ENCODE measurements at places on chromosomes 4 and X.

DNA sequence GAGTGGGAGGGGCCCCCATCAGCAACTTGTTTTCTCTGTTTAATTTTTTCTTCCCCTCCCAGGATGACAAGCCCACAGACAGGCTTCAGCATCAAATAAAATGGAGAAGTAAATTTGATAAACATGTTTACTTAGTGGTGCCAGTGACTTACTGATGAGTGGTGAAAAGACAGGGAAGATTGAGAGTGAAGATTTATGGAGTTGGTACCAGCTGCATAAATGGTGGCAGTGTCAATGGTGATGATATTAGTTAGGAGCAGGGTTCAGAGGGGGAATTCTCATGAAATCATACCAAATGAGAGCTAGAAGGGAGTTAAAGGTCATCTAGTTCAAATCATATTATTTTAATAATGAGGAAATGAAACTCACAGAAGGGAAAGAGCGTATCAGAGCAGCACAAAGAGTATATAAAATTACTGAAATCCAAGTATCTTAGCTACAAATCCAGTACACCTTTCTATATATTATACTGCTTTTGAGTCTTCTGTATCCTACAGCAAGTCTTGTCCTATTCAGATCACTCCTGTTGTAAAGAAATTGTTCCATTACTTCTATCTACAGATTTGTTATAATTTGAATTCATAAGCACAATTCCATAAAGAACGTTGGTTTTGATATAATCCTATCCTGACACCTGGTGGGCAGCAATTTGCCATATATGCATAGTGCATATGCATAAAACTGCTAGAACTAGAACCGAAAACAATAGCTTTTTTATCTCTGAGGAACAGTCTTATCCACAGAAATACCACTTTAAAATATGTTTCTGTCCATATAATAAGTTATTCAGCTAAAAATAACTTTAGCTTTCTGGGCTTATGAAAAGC is 5.0 kb downstream of the P2RY10 start:
- DNase-seq, result no peak

GRCh38 chr4:32841217-32841616 is 2121.0 kb downstream of the PCDH7 start:
- DNase-seq, result no peak

- no peak for DNase-seq
Measured at GRCh38 chrX:38277136-38277535, 50.2 kb downstream of the RPGR start.

DNA sequence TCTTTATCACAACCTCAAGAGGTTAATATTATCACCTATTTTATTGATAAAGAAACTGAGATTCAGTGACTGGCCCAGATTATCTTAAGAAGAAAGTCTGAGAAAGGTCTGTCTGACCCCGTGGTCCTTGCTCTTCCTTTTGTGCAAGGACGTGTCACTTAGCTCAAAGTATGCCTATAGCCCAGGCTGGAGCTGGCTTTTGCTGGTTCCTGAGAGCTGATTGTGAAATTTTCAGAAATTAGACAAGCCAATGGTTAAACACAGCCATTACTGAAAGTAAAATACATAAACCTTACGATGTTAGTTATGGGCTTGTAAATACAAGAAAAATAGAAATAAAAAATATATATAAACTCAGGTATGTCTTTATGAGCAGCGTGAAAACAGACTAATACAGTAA is 70.1 kb downstream of the CHRNA9 start:
- no peak for DNase-seq

GRCh38 chr4:146267826-146268225 is 53.5 kb downstream of the REELD1 start:
- no peak for DNase-seq

- DNase-seq, result no peak
Measured at GRCh38 chr4:17876943-17877342, 66.2 kb downstream of the NCAPG start.

DNA sequence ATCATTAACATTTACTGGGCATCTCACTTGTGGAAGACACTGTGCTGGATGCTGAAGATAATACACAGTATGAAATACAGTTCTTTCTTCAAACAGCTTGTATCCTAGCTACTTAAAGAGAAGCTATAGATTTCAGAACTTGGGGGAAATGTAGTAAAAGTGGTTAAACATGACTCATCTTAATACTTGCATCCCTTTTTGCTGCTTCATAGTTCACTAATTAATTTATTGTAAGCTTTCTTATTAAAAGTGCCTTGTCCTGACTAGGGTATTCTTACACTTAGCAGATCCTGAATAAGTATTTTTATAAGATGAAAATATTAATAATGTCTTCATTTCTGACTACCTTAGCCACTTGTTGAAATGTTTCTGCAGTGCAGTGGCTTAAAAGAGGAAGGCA is 132.8 kb upstream of the STIM2 start:
- DNase-seq, result no peak

DNA sequence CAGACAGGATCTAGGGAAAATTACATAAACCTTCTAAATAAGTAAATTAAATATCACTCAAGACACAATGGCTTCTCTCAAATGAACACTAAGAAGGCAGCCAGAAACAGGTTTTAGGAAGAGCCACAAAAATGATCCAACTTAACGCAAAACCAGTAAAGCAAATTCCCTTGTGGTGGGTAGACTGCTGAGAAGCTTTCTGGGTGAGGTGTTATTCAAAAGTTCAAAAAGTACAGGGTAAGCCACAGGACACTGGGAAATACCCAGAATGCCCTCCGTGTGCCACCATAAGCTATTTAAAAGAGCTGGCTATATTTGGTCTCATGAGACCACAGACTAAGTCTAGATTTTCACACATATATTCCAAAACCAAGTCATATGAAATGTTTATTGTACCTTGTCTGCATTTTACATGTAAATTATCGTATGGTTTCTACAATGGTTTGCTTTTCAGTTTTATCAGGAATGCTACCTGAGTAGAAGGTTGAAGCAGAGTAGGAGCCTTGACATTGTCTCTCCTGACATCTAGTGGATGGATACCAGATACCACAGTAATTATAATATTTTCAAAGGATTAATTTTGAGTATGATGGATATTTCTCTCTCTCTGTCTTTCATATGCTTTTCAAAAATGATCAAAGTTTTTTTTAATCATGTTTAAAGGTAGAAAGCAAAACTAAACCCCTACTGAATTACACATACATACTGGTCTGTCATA is 109.3 kb upstream of the KLHL13 start:
- DNase-seq, result no peak

DNA sequence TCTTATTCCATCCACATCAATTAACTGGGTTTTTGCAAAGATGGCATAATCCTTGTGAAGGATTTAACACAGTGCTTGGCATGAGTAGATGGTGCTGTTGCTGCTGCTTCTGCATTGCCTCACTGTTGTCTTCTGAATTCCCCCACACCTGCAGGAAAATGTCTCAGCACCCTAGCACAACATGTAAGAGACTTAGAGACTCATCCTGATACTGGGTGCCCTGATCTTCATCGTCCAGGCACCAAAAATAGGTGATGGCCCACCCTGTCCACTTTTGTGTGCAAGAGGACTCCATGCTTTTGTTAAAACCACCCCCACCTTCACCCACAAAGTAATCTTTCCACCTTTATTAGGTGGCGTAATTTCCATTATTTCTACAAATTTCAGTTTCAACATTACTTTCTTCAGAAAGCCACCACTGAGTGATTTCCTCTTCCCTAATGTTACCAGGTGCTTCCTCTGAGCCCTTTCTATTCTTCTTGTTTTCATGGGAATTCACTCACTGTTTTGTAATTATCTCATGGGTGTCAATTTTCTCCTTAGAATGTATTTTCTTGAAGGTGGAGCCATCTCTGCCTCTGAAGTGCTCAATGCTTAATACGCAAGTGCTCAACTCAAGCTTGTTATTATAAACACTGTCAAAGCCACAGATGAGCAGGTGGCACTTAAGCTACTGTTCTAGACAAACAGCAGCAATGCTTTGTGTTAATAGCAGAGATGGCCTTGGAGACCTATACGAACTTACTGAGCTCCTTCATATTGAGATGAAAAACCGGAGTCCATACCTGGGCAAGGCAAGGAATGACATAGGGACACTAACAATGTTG is 89.5 kb downstream of the HS3ST1 start:
- DNase-seq, result no peak

GRCh38 chrX:19647731-19648588 is 132.7 kb upstream of the MAP3K15 start:
- no peak for DNase-seq

All from DND-41 (cell line).